A549 treated with CpdA at 1 μM for 4 hours (cell line): ENCODE measurements at places on chromosomes 3 and 15. TPM values are rescaled to one million over a fixed set of nuclear protein-coding genes. Genes with fewer than 3 reads are reported as not detected.

Gene SLC15A2
- total RNA-seq, result 0.12 to 0.41 TPM (median 0.35 TPM) in 5 replicates

Gene CFAP100
- total RNA-seq, result not detected in 5 replicates

Gene ARIH2
- 58.2 to 64.1 TPM (median 62.6 TPM) in 5 replicates for total RNA-seq

Gene PRR20G
- 0.05 to 0.21 TPM (median 0.13 TPM) in 4 of 5 replicates, not detected in the other for total RNA-seq

Gene STARD9
- 1.3 to 1.9 TPM (median 1.5 TPM) in 5 replicates for total RNA-seq
